Glomerular endothelial cell (primary cell): ENCODE measurements at places on chromosomes 12 and 14. TPM values are rescaled to one million over a fixed set of nuclear protein-coding genes. Genes with fewer than 3 reads are reported as not detected.

KRT77 gene
- total RNA-seq = not detected in 2 replicates

BCL2L14 gene
- total RNA-seq = not detected in 2 replicates

- DNase-seq = no peak
Observed at GRCh38 chr12:119195256-119195655, 16.5 kb downstream of the HSPB8 start.

GRCh38 chr14:68598621-68599447, 194.0 kb downstream of the ZFP36L1 start:
- DNase-seq = peak; percentile 89
